ENCODE measurements at places on chromosomes 6 and 20.

DNA sequence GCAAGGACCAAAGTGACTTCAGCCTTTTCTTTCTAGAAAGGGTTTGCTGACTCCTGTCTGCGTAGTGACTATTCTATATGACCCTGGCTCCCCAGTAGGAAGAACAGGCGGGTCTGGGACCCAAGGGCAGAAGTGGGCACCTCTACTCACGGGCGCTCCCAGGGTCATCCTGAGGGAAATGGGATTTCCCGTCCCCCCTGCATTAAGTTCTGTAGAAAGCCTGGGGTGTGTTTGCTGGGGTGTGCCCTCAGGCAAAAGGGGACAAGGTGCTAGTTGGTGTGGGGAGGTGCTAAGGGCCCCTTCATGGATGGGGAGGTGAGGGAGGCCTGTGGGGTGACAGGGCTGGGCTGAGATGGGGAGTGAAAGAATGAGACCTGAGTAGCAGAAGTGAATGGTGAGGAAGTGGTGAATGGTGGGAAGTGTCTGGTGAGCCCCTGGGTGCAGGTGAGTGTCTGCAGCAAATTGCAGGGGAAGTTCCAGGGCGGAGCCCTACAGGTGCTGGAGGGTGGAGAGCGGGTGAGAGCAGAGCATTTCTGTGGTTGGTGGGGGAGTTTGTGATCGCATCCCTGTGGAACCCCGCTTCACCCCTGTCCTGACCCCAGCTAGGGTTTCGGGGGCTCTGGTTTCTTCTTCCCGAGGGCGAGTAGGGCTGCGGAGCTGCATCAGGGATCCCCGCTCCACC, 21.1 kb downstream of the RAET1L start:
- no peak for DNase-seq

- DNase-seq, result no peak
Measured at GRCh38 chr20:19783966-19784401, 25.9 kb downstream of the RIN2 start.

DNA sequence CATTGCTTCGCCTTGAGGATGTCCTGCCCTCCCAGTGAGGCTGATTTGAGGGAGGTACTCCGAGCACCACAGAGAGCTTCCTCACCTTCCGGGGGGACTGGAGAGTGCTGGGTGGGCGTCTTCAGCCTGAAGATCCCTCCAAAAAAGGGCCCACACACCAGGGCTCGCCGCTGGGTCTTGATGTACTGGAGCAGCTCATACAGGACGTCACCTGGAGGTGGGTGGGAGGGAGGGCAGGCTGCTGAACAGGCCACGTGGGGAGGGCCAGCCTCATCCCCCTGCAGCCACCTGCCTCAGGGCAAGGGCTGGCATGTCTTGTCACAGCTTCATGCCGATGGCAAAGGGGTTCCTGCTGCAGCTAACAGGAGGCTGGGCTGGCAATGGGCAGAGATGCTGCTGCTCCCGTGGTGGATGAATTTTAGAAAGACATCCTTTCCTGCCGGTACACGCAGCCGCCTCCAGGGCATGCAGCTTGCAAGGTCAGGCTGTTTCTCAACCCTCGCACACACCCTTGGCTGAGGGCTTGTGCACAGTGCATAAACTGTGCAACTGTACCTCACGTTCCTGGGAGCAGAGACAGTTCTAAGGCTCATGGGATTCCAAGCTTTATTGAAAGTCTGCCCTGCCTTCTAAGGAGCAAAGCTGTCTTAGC, 14.0 kb downstream of the ETV7 start:
- DNase-seq, result no peak

GRCh38 chr6:22110061-22110460, 186.8 kb downstream of the PRL start:
- no peak for DNase-seq

DNA sequence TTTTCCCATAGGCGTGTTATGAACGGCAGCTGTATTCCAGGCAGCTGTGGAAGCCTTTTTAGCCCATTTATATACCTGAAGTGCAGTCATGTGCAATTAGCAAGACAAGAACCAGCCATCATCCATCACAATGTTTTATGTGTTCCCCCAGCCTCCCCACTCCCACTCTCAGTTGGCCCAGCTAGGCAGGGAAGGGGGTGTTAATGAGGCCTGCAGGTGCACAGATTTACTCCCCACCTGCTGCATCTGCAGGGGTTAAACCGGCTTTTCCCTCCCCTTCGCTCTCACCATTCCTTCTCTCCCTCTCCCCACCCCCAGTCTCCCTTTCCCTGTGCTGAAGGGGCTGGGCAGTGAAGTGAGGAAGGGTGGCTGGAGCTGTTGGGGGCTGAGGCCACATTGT, 149.8 kb upstream of the AKAP12 start:
- no peak for DNase-seq

DNA sequence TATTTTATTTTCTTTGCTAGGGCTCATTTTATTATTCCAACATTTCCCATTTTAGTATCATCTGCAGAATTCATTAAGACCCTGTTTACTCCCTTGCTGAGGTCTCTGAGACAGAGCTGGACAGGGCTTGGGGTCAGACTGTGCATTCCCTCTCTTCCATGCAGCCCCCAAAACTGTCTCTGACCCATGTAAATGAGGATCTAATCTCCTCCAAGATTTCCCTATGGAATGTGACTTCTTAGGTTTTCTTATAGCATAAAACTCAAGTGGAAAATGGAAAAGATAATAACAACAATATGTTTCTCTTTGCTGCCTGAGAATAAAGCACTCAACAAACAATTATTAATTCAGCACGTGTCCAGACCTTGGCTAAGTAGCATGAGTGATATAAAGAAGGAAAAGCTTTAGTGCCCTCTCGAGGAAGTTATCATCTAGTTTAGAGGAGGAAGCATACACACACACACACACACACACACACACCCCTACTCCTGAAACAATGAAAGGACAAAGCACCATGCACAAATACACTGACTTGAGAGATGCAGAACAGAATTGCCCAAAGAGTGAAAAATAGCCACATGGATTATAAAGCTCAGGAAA, 815.5 kb downstream of the BCKDHB start:
- DNase-seq, result no peak

DNA sequence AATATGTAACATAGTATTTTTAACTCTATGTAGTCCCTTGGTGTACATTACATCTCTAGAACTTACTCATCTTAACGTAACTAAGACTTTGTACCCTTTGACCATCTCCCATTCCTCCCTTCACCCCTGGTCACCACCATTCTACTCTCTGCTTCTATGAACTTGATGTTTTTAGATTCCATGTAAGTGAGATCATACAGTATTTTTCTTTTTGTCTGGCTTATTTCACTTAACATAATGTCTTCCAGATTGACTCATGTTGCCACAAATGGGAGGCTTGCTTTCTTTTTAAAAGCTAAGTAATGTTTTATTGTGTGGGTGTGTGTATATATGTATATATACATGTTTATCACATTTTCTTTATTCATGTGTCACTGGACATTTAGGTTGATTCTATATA, 55.8 kb downstream of the TMEM200A start:
- no peak for DNase-seq

DNA sequence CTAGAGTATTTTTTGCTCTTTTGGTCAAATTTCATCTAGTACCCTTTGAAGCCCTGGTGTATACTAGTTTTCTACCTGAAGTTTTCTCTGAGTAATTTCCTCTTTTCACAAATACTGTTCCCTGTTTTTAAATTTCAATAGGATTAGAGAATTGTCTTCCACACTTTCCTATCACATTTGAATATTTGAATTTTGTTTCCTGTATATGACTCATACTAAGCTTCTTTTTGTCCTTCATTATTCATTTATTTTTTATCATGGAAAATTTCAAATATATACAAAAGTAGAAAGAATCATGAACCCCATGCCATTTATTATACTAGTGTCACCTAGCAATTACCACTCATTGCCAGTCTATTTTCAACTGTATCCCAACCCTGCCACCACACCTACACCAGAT, 52.7 kb downstream of the LHFPL5 start:
- no peak for DNase-seq

DNA sequence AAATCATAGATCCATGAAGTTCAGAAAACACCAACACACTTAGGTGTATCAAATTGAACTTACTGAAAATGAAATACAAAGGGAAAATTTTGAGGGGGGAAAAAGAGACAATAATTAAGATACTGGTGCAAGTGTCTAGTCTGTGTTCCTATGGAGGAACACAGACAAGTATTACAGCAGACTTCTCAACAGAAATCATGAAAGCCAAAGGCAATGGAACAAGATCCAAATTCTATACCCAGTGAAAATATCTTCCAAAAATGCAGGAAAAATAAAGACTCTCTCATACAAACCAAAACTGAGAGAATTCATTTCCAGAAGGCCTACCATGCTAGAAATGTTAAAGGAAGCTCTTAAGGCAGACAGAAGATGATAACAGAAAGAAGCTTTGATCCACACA, 63.1 kb downstream of the NRN1 start:
- DNase-seq, result no peak

DNA sequence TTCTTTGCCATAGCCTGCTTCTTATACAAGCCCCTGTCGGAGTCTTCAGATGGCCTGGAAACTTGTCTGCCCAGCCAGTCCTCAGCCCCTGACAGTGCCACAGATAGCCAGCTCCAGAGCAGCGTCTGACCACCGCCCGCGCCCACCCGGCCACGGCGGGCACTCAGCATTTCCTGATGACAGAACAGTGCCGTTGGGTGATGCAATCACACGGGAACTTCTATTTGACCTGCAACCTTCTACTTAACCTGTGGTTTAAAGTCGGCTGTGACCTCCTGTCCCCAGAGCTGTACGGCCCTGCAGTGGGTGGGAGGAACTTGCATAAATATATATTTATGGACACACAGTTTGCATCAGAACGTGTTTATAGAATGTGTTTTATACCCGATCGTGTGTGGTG, 29.5 kb downstream of the SLCO4A1 start:
- DNase-seq, result no peak

- no peak for DNase-seq
Measured at GRCh38 chr6:6908121-6908520, 199.6 kb upstream of the RREB1 start.

DNA sequence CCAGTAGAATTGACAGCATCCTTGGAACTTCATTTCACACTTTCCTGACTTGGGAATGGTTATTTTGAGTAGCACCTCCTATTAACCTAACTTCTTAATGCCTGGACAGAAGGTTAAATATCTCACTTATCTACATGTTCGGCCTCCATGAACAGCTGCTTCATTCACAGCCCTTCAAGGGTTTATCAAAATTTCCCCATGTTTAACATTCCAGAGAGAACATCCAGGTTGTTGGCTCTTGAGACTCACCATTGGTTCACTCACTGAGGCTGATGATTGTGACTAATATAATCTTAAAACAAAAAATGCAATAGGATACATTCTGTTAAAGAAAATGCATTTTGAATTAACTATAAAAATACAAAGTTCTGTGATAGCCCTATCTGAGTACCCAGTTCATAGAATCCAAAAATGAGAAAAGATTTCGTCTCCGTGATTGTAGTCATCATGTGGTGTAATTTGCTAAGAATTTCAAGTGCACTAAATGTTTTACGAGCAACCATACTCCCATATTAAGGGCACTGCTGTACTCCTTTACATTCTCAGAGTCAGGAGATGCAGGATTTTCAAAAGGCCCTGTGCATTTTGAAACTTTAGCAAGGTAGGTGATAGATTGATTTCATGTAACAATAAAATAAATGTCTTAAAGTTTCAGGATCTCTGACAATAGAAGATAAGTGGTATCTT, 260.6 kb upstream of the TAB2 start:
- no peak for DNase-seq

GRCh38 chr6:159462431-159462830, 230.6 kb downstream of the SOD2 start:
- DNase-seq, result no peak

DNA sequence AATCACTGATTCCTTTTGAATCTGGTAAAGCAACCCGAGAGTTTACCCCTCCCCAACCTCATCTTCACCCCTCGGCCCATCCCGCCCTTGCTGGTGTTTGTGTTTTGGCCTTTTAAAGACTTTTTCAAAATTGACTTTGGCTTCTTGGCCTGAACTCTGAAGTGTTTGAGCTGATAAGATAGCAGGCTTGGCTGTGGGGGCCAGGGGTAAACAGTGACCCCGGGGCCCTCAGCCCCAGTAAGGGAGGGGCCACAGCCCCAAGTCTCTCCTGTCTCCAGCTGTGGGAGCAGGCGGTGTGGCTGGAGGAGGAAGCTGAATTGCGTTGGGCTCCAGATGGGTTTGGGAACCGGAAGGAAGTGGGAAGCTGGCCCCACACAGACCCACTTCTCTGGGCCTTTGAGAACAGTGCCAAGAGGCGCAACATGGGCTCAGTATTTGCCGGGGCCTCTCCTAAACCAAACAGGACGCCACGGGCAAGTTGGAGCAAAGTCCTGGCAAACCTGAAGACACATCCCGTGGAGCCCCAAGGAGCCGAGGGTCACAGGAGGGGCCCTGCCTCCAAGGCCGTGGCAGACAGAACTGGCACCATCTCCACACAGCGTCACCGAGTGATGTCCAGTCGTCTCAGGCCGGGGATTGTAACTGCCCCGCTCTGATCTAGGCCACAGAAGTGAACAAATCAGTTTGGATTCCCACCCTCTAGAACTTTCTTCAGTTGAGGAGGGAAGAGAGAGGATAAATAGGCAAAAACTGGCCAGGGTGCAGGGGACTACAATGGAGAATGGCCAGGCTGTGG, 54.3 kb upstream of the PTPN1 start:
- no peak for DNase-seq

GRCh38 chr20:39245685-39246311, 283.7 kb downstream of the DHX35 start:
- no peak for DNase-seq

- DNase-seq, result no peak
Measured at GRCh38 chr6:94468830-94469229, 1049.5 kb upstream of the EPHA7 start.

DNA sequence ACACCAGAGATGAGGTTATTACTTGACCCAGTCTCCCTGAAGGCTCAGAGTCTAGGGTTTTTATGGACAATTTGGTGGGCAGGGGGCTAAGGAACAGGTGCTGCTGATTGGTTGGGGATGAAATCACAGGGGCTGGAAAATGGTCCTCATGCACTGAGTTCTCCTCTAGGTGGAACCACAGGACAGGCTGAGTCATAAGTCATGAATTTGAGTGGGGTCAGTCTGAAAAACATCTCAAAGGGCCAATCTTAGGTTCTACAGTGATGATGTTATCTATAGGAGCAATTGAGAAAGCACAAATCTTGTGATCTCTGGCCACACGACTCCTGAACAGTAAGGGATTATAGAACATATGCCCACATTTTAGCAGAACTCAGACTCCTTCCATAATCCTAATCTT, 5.9 kb upstream of the MRS2 start:
- DNase-seq, result no peak

- DNase-seq, result no peak
Measured at GRCh38 chr6:151058021-151058733, 181.6 kb upstream of the AKAP12 start.

All from activated CD8-positive, alpha-beta memory T cell treated with anti-CD3 and anti-CD28 coated beads for 1 hour (primary cell).